CD4-positive, alpha-beta T cell treated with Interleukin-2 at 100 ng/mL for 4 hours (primary cell): ENCODE measurements at places on chromosomes 16 and 17.

DNA sequence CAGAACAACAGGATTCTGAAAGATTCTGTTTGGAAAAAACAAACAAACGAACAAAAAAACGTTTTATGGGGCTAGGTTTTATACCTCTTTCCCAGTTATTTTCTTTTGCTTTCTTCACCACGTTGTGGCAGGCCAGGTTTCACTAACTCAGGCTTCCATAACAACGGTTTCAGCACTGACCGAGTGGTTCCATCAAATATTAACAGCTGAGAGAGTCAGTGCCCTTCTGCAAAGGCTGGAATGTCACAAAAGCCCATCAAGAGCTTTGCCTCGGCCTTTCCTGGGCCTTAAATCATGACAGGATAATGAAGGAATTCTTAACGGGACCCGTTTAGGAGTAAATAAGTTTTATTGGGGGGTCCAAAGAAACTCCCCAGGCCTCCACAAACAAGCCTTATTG lies 34.2 kb downstream of the MPHOSPH6 start:
- no peak for DNase-seq

DNA sequence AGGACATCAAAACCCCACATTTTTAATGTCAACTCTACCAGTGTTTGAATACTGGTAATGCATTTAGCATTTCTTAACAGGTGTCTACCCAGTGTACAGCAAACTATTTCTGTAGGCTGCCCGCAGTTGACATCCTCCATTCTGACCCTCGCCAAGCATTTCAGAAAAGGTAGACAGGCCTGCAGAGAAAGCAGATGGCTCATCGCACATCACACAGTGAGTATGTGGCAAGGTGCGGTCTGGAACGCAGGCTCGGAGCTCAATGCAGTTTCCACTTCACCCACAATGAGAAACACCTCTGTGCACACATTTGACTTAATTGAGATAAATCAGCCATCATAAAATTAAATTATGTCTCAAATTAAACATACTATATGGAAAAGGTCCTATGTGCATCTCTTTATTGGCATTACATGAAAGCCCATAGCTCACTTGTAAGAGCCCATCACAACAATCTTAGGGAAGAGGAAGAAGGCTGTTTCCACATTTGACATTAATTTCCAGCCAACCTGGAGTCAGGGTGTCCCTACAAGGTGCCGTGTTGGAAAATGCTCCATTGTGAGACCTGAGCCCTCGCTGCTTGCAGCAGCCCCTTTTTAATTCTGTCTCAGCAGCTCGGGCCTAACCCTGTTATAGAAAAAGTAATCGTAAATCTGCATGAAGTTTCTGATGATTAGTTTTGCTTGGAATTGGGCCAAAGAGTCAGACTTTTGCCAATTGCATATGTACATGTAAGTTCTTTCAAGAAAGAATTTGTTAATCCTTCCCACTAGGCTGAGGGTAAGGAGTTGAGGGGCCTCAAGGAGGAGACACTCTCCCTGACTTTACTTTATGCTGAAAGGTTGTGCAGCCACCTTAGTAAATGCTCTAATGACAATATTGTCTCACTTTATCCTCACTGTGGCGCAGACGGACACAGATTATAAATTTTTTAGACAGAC lies 378.7 kb upstream of the DYNLRB2 start:
- no peak for DNase-seq

DNA sequence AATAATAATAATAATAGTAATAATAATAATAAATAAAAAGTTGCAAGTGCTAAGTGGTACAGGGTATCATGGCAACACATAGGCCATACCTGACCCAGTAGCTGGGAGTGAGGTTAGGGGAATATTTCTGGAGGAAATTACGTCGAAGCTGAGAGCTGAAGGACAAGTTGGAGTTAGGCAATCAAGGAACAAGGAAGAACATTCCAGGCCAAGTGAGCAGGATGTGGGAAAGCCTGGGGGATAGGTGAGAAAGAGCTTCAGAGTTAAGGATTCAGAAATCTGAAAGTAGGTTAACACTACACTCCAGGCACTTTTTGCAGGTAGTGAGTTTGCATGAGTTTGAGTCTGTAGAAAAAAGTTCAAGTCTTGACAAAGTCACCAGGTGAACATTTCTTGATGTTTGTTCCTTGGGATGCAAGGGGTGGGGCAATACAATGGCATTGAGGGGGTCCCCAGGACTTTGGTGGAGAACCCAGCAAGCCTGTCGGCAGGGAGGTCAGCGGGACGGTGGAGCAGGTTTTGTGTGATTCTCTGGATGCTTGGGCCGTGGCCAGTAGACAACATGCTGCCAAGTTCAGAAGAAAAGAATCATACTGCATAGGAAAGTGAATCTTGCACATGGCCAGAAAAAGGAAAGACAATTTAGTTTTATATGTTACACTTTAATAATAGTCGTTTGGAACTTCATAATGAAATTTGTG lies 27.7 kb upstream of the MPHOSPH6 start:
- no peak for DNase-seq

GRCh38 chr17:19785854-19786253 lies 37.8 kb upstream of the ALDH3A1 start:
- no peak for DNase-seq

DNA sequence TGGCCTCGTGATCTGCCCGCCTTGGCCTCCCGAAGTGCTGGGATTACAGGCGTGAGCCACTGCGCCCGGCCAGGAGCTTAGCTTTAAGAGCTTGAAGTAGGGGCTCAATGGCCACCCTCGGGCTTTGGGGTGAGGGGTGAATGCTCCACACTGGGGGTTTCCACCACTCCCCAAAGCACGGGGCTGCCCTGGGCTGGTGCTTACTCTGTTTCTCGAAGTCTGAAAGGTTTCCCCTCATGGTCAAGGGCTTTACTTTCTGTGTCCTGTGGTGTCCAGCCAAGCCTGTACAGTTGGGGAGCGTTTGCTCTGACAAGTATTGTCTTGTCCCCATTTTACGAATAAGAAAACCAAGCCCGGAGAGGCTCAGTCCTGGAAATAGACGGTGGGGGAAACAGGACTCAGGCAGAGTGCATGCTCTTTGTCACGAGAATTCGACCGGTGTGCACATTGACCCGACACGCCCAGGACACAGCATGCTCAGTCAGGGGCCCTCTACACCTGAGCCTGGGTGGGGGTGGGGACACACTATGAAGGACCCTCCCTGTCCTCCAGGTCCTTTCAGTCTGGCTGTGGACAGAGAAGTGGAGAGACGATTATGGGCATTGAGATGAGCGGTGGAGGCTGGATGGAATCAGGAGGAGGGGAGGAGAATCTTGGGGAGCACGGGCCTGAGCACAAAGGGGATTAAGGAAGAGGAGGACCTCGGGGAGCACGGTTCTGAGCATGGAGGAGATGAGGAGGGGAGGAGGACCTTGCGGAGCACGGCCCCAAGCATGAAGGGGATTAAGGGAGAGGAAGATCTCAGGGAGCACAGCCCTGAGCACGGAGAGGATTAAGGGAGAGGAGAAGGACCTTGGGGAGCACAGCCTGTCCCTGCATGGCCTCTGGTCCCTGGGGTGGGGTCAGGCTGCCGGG lies 7.5 kb downstream of the CD7 start:
- no peak for DNase-seq

DNA sequence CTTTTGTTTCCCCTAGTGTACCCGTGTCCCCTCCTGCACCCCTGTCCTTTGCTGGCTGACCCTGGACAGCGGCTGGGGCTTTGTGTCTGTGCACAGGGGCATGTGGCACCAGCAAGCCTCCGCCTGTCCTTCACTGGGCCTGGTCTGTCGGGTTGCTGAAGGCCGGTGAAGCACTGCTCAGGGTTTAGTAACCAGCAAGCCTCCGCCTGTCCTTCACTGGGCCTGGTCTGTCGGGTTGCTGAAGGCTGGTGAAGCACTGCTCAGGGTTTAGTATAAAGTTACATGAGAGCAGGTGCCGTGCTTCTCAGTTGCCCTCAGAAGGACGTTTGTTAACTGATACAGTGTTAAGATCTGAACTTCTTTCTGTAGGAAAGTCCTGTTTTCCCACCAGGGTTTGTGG lies 33.8 kb downstream of the DEF8 start:
- no peak for DNase-seq

GRCh38 chr16:25108054-25108453 lies 3.5 kb upstream of the LCMT1 start:
- peak; percentile 46 for DNase-seq

DNA sequence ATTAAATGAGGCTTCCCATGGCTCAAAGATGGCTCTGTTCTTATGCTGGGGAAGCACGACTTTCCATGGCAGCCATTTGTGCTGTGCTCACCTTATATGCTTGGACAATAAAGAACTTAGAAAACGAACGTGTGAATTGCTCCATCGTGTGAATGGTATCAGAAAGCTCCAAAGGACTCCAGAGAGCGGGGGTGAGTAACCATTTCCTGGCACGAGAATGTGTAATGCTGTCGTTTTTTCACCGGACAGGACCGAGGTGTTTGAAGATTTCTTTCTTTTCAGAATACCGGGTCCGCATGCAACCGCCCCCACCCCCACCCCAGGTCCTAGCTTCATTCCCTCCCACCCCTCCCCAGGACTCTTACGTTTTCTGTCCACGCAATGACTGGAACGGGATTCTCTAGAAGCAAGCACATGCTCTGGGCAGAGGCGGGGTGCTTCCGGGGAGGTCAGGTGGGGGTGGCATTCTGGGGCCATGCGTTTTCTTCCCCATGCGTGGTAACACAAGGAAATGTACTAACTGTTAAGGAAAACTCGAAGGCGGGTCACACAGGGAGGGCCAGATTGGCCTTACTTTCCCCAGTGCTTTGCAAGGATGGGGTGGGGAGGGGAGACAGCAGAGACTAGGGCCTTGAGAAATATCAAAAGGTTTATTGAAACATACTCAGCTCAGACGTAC lies 26.2 kb downstream of the GPRC5B start:
- no peak for DNase-seq
